ENCODE measurements at places on chromosomes 16 and 17. TPM values are rescaled to one million over a fixed set of nuclear protein-coding genes. Genes with fewer than 3 reads are reported as not detected.

RHOT2 gene
- polyA plus RNA-seq, result 131 TPM

CHRNE gene
- polyA plus RNA-seq, result 2.0 TPM

- no peak for DNase-seq
Measured at GRCh38 chr17:32814836-32815235, 62.1 kb downstream of the MYO1D start.

DNA sequence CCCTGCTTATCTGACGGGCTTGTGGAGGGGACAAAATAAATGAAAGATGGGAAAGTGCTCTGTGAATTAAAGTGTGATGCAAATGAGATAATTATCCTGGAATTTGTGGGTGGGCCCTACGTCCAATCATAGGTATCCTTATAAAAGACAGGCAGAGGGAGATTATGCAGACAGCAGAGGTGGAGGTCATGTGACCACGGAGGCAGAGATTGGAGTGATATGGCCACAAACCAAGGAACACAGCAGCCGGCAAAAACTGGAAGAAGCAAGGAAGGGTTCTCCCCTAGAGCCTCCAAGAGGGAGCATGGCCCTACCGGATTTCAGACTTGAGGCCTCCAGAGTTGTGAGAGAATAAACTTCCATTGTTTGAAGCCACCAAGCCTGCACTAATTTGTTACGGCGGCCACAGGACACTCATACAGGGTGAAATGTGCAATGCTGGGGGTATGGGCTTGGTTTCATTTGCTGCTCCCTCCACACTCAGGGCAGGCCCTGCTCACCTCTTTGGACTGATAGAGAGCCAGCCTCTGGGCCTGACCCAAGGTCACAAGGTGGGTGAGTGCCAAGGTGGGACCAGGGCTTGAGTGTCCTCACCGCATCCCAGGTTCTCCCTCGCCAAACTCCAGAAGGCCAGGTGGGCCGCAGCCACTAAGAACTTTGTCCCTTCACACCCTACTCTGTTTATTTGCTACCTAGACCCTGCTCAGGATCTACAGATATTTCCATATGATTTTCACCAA, 149.6 kb upstream of the TNRC6C start:
- no peak for DNase-seq

DNA sequence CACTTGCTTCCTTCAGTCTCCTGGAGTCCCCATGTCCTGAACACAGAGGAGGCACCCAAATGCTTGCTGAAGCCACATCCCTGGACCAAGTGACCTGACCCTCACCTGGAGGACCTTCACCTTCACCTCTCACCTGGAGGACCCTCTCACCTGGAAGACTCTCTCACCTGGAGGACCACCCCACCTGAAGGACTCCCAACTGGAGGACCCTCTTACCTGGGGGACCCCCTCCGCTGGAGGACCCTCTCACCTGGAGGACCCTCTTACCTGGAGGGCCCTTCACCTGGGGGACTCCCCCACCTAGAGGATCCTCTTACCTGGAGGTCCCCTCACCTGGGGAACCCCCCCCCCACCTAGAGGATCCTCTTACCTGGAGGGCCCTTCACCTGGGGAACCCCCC, 573 bp upstream of the CDK10 start:
- DNase-seq, result no peak

GRAPL gene
- 1.8 TPM for polyA plus RNA-seq

GRCh38 chr16:3028716-3029319, 5.0 kb downstream of the THOC6 start:
- DNase-seq, result no peak

OSGIN1 gene
- polyA plus RNA-seq, result 0.41 TPM

CNGB1 gene
- polyA plus RNA-seq, result not detected

DNA sequence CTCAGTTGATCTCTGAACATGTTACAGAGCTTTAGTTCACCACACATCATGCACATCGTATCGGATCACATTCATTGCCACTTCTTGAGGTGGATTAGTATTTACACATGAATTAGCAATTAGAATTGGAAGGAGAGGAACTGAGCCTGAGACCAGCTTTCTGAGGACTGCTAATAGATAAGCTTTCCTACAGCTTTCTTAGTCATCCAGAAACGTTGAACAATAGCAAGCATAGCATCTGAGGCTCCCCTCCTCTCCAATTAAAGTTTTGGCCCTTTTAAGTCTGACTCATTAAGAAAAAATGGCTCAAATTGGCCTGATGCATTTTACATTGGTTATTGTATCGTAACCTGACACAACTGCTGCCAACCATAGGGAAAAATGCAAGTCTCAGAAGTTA, 1130.4 kb downstream of the CDH8 start:
- DNase-seq, result no peak

AXIN1 gene
- 26.7 TPM for polyA plus RNA-seq

GRCh38 chr16:89289428-89290395, 72.2 kb downstream of the ZNF778 start:
- DNase-seq, result no peak
